ENCODE measurements at places on chromosomes 4 and X.

DNA sequence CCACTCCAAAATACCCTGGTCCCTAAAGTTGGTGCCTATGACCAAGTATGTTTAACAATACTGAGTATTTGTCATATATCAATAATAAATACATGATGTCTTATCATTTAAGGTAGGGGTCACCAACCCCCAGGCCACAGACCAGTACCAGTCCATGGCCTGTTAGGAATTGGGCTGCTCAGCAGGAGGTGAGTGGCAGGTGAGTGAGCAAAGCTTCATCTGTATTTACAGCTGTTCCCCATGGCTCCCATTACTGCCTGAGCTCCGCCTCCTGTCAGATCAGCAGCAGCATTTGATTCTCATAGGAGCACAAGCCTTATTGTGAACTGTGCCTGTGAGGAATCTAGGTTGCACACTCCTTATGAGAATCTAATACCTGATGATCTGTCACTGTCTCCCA, 126.2 kb downstream of the HNRNPD start:
- DNase-seq = no peak

GRCh38 chr4:177964693-177965168, 522.5 kb upstream of the AGA start:
- no peak for DNase-seq

- no peak for DNase-seq
Measured at GRCh38 chr4:17283251-17283650, 228.6 kb downstream of the QDPR start.

GRCh38 chr4:174561560-174561959, 39.3 kb upstream of the HPGD start:
- DNase-seq = no peak

GRCh38 chr4:107312366-107312765, 276.3 kb upstream of the DKK2 start:
- no peak for DNase-seq

DNA sequence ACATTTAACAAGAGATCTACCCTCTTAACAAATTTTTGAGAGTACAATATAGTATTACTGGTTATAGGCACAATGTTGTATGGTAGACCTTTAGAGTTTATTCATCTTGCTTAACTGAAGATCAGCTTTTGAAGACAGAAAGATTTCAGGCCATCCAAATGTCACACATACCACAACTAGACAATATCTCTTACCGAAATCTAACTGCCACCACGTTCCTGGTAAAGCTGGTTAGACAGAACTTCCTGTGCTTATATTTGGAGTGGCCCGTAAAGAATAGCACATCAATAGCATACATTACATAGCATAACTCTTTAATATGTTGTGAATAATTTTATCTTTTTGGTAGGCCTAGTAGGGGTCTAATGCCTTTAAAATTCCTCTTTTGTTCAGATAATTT, 29.8 kb upstream of the ARHGEF6 start:
- DNase-seq = no peak

GRCh38 chr4:154361450-154361849, 130.1 kb downstream of the DCHS2 start:
- DNase-seq = no peak
